ENCODE measurements at places on chromosomes 3 and 15. TPM values are rescaled to one million over a fixed set of nuclear protein-coding genes. Genes with fewer than 3 reads are reported as not detected.

- H3K36me3 ChIP-seq: no peaks in the 10 kb centered on the region
- H3K4me3 ChIP-seq: no peak overlapping the region
- no peak overlapping the region for H3K27ac ChIP-seq
- no peak for DNase-seq
- H3K4me1 ChIP-seq: no peaks in the 10 kb centered on the region
Measured at GRCh38 chr15:65328506-65329287, 24.2 kb downstream of the RNU5B-1 start.

Gene PRSS50
- not detected for total RNA-seq

Gene ZDHHC3
- 41.5 TPM for total RNA-seq

Gene MYO5C
- 28.9 TPM for total RNA-seq

DNA sequence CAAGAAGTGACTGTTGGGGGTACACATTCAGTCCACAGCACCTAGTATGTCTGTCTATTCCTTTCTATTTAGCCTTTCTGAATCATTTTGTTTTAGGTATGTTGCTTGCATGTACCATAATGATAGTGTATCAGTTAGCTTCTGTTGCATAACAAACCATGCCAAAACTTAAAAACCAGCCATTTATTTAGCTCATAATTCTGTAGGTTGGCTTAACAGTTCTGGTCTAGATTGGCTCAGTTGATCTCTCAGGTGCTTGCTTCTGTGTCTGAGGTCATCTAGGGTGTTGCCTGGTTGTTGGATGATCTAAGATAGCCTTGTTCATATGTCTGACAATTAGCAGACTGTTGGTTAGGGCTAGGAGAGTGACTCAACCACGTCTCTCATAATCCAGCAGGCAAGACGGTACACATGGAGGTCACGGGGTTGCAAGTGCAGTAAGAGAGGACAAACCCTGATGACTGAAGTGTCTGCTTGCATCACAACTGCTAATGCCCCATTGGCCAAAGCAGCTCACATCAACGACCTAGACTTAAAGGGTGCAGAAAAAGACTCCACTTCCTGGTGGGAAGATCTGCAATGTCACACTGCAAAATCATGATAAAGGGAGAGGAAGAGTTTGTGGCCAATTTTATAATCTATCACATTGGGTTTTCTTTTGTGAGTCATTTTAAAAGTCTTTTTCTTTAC lies 6.8 kb upstream of the PDCD6IP start:
- no peaks in the 10 kb centered on the region for H3K27me3 ChIP-seq
- DNase-seq: no peak
- no peaks in the 10 kb centered on the region for H3K36me3 ChIP-seq
- H3K4me1 ChIP-seq: no peaks in the 10 kb centered on the region

Gene UROC1
- 0.07 TPM for total RNA-seq

GRCh38 chr3:112770032-112770626 lies 76.5 kb downstream of the CD200R1L start:
- H3K4me1 ChIP-seq: peaks cover 4% of the 10 kb centered on the region
- no peak overlapping the region for H3K4me3 ChIP-seq
- no peaks in the 10 kb centered on the region for H3K27me3 ChIP-seq
- H3K36me3 ChIP-seq: no peaks in the 10 kb centered on the region

GRCh38 chr3:38146504-38146903 lies 8.0 kb downstream of the MYD88 start:
- no peaks in the 10 kb centered on the region for H3K4me1 ChIP-seq
- no peaks in the 10 kb centered on the region for H3K36me3 ChIP-seq
- DNase-seq: no peak
- H3K27ac ChIP-seq: no peak overlapping the region
- no peak overlapping the region for H3K4me3 ChIP-seq
- no peaks in the 10 kb centered on the region for H3K27me3 ChIP-seq

DNA sequence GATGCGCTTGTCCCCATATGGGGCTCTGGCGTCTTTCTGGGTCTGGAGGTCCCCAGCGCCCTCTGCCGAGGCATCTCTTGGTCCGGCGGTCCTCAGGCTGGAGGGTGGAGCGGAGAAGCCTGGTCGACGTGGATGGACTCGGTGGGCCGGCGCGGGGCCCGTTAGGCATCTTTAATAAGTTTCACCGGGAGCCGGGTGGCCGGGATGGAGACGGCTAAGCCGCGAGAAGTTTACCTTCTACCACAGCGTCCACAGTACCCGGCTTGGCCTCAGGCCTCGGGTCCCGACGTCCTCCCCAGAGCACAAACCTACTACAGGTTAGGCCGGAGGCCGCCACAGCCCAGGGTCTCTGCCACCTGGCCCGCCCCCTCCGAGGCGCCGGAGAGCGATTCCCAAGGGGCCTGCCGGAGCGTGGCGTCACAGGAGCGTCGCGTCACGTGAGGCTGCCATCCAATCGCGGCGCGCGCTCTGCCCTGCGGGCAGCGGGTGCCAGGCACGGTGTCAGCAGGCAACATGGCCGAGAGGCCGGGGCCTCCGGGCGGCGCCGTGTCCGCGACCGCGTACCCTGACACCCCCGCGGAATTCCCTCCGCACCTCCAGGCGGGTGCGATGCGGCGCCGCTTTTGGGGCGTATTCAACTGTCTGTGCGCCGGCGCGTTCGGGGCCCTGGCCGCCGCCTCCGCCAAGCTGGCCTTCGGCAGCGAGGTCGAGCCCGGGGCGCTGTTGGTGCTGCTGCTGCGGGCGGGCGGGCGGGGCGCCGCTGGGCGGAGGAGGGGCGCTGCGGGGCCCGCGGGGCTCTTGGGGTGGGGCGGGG lies at the start of gene TMEM42:
Gene TMEM42 (plus strand): TSS at position 501 of the 814 bp plus-strand sequence. CDS start 13 bp downstream, at position 514.
- peak within 1 kb of the TSS; percentile 75 for H3K4me3 ChIP-seq
- DNase-seq: peak; percentile 82
- H3K27ac ChIP-seq: peak within 1 kb of the TSS; percentile 92
- H3K36me3 ChIP-seq: no peaks in the 10 kb centered on the region
- no peaks in the 10 kb centered on the region for H3K4me1 ChIP-seq

Gene SLC51A
- not detected for total RNA-seq

- DNase-seq: peak; percentile 49
- no peaks in the 10 kb centered on the region for H3K36me3 ChIP-seq
- no peaks in the 10 kb centered on the region for H3K27me3 ChIP-seq
- peak overlapping the region; percentile 94 for H3K4me3 ChIP-seq
- H3K4me1 ChIP-seq: no peaks in the 10 kb centered on the region
- H3K27ac ChIP-seq: peak overlapping the region; percentile 94
Measured at GRCh38 chr3:143970773-143971358, 757 bp upstream of the DIPK2A start.

Gene PPIP5K1
- total RNA-seq: 74.8 TPM
